CMK (cell line): ENCODE measurements at places on chromosomes 2 and 18.

DNA sequence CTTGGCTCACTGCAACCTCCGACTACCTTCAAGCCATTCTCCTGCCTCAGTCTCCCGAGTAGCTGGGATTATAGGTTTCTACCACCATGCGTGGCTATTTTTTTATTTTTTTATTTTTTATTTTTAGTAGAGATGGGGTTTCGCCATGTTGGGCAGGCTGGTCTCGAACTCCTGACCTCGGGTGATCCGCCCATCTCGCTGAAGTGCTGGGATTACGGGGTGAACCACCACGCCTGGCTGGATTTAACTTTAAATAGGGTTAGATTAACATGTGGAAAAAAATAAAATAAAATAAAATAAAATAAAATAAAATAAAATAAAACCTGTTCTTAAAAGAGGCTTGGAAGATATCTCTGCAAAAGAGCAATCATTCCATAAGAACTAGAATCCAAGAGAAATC, 170.9 kb downstream of the XIRP2 start:
- no peak for DNase-seq

DNA sequence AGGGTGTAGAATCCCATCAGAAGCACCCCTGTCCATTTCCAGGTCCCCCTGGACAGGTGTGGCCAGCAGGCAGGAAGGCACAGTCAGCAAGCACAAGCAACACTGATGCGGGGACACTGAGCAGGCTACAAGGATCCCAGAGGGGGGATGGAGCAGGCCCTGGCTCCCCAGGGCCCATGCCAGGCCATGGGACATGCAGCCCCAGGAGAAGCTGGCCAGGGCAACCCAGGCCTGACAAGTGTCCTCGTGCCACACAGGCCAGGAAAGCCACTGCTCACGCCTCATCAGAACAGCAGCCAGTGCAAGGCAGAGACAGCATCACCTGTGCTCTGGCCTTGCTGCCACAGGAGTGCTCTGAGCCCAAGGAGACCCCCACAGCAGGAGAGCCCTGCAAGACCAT, 14.1 kb upstream of the GPC1 start:
- DNase-seq, result no peak

DNA sequence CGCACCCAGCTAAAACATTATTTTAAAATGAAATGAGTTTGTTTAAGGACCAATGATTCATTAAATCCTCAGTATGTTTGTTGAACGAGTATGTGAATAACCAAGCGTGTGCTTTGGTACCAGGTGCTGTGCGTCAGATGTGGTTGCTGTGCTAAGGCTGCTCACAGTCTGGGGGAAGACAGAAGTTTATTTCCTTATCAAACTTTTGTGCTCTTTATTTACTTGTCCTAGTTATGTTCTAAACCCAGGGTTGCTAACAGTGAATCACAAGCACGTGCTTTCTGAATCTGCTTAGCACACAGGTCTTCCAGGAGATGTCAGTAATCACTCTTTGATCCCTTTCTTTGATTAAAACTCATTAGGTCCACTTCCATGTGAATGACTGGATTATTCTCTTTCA, 37.0 kb downstream of the RAPGEF4 start:
- no peak for DNase-seq

- DNase-seq, result no peak
Observed at GRCh38 chr18:77144451-77145118, 12.0 kb upstream of the MBP start.

DNA sequence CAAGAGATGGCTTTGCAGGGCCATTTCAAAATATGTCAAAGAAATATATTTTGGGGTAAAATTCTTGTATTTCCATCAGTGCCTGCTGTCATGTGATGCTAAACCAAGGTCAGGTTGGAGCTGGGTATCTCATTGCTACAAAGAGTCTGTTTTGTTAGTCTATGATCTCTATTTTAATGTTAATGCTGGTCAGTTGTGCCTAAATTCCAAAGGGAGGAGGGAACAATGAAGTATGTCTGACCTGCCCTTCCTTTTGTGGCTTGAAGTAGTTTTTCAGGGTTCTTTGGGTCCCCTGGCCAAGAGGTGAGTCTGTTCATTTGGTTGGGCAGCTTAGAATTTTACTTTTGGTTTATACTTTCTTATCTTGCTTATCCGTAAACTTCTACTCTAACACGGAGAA, 61.6 kb upstream of the DYNAP start:
- DNase-seq, result no peak

- no peak for DNase-seq
Observed at GRCh38 chr18:7084080-7085065, 33.2 kb downstream of the LAMA1 start.

DNA sequence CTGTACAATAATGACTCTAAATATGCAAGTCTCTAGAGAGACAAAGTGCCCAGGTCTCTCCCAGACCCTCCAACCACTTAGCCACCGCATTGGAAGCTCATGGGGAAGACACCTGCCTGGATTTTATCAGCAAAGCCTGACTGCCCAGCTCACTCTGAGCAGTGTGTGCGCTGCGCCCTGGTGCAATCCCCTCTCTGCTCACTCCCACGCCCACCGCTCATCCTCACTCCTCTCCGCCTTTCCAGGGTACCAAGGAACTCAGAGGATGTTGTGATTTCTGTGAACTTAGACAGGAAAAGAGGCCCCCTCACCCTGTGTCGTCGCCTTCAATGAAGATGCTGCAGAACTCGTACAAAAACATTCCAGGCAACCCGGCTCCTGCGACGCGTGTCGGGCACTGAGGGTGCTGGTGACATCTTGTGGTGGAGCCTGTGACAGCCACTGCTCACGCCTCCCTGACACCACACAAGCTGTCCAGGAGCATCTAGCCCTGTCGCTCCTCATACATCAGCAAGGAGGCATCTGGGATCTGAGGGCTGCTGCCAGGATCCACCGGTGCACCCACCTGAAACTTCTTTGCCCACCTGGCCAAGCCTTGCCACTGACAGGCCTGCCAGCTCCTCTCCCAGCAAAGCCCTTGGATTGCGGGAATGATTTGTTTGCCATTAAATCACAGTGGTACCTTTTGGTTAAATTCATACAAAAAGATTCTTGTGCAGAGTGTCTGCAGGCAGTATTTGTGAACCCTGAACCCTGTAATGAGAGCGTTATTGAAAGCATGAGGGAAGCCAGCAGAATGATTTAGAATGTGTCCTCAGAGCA, 220.4 kb downstream of the ZNF516 start:
- DNase-seq, result no peak

- no peak for DNase-seq
Observed at GRCh38 chr18:22296304-22296703, 121.4 kb downstream of the CTAGE1 start.

GRCh38 chr18:40687399-40687798, 1267.6 kb upstream of the PIK3C3 start:
- no peak for DNase-seq

GRCh38 chr2:86073225-86073624, 32.5 kb downstream of the POLR1A start:
- no peak for DNase-seq

DNA sequence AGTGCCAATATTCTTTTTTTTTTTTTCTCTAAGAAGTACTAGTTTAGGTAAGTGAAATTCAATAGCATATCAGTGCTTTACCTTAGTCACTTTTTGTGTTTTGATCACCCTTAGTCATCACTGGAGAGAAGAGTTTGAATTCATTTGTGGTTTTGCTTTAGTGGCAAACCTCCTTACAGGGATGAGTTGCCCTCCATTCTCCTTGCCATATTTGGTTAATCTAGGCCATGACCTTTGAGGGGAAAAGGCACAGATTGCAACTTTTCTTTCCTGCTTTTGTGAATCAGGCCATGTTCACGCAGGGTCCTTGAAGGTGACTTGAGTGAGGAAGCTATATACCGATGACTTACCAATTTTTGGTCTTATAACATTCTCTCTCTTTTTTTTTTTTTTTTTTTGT, 34.4 kb downstream of the PLEKHA3 start:
- no peak for DNase-seq

DNA sequence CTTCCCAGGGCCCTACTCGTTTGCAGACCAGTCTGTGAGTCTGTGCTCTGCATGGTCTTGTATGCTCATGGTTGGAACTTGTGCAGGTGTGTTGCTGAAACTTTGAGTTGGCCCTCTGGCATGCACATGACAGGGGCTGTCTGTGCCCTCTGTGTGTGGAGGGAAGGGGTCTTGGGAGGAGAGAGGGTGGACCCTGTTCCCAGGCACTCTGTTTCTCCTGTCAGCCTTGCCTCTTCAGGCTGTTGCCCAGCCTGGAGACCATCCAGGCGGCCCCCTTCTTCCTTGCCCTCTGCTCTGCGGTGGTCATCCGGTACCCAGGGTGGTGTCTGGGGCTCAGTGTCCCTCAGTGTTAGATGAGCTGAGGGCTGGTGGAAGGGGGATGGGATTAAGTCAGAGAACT, 39.5 kb downstream of the TET3 start:
- no peak for DNase-seq

- no peak for DNase-seq
Observed at GRCh38 chr2:200787351-200788120, 24.2 kb upstream of the BZW1 start.

GRCh38 chr2:86764661-86765309, 25.9 kb downstream of the CD8A start:
- no peak for DNase-seq

- no peak for DNase-seq
Observed at GRCh38 chr2:23360571-23361125, 24.3 kb upstream of the KLHL29 start.

- DNase-seq, result no peak
Observed at GRCh38 chr18:50654658-50655550, 95.0 kb downstream of the MAPK4 start.

GRCh38 chr2:61529944-61530735, 8.0 kb downstream of the XPO1 start:
- no peak for DNase-seq

GRCh38 chr2:144942516-144943256, 422.8 kb upstream of the ZEB2 start:
- DNase-seq, result no peak

DNA sequence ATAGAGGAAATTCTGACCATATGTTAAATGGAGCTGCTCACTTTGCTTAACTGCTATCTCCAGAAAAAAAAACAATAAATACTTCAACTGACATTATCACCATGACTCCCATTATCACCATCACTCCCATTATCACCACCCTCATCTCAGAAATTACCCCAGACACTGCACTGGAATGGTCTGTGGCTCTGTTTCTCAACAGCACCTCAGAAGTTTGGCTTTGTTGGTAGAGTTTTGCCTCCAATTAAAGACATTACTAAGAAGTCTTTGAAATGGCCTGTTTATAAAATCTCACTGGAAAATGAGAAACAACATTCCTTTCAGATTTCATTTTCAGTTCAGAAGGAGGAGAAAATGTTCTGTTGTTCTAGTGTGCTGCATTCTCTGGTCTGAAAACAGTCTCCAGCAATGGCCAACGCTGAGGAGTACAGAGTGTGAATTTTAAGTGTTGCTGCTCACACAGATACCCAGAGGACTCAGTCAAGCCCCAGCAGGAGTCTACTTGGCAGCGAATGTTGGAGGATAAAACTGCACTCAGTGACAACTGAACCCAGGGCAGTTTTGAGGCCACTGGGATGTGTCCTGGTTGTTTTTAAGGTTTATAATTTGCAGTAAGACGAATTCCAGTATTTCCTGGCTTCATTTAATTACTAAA, 364.5 kb upstream of the CDH2 start:
- DNase-seq, result no peak

DNA sequence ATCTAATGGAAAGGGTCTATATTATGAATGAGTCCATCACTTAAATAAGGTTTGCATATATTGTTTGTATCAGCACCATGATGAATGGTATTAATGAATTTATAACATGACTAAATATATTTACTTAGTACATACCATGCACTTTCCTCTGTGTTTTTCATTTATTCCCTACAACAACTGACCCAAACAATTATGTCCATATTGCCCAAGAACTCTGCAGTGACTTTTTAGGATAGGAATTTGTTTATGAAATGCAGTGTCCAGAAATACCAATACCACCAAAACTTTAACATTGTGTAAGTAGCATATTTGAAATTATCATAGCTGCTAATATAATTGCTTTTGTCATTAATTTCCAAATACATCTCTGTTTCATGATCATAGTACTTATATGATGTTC, 119.7 kb downstream of the WDR7 start:
- no peak for DNase-seq

GRCh38 chr18:4016391-4017049, 438.6 kb downstream of the DLGAP1 start:
- DNase-seq, result no peak

DNA sequence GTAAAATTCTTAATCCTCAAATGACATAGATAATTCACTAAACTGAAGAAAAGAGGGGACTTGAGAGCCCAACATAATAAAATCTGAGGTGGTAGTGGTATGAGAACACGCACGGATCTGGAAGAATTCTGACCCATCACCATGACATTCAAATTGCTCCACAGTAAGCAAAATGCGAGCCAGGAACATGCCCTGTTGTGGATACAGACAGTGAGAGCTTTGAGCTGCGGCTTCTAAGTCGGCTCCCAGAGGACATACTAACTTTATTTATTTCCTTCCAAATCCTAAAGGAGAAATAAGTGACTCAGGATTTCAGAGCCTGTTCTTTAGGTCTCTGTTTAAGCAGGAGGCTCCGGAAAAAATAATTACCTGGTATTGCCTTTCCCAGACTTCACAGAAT, 143.4 kb upstream of the SMAD7 start:
- no peak for DNase-seq

DNA sequence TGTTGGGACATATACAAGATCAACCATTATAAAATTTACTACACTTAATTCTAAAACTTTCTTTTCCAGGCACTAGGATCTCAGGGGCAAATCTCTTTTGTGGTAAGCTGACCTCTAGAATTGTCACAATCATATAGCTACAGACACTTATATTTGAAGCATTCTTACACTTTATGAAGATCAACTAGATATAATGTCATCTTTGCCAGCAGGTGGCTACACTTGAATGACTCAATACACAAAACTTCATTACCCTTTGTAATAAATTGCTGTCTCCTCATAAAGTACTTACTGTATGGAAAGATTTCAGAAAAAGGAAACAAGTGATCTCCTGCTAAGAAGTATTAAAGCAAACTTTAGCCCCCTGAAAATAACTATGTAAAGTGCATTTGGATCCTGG, 77.8 kb downstream of the RDH14 start:
- no peak for DNase-seq

DNA sequence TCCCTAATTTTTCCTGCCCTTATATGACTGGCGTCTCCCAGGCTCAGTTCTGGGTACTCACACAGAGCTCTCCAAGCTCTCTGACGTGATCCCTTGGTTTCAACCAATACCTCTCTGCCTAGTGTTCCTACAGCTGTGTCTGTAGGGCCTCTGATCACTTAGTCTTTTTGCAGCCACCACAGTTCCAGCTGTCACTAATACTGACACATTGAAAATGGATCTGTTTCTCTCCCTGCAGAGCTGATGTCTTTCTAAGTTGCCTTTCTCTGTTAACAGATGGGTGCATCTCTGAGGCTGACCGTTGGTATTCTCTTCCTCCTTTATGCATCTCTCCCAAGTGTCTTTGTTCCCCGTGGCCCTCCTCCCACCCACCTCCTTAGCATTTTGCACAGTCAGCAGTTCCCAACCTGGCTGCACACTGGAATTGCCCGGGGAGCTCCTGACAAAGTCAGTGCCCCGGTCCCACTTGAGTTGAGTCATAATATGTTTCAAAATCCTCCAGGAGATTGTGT, 62.5 kb downstream of the CERS6 start:
- DNase-seq, result no peak
